Naive thymus-derived CD4-positive, alpha-beta T cell (primary cell): ENCODE measurements at places on chromosomes 1 and 21.

- peaks cover 5% of the 10 kb centered on the region for H3K4me1 ChIP-seq
- no peak overlapping the region for H3K4me3 ChIP-seq
- DNase-seq = no peak
Observed at GRCh38 chr1:116855191-116855619, 54.5 kb upstream of the PTGFRN start.

- no peak overlapping the region for H3K4me3 ChIP-seq
- H3K27ac ChIP-seq = no peak overlapping the region
- no peaks in the 10 kb centered on the region for H3K4me1 ChIP-seq
Observed at GRCh38 chr1:180365039-180365438, 135.0 kb downstream of the LHX4 start.

DNA sequence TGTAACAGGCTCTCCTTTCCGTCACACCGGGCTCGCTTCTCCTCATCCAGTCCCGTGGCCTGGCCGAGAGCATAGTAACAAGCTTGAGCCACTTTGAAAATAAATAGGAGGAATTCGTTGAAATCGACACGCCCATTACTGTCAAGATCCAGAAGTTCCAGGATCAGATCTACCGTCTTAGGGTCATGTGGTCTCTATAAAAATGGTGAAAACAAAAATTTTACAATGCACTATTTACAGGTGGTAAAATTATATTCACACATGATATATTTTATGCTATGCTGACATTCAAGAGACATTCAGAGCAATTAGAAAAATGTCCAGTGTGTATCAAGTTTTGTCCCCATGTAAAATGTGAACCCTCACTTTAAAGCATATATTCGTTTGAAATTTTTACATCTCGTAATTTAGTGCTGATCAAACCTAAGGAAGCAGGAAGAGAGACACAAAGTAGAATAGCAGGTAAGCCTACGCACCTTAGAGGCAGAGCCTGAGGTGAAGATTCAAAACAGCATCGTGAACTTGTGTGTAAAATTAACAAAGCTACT lies 2.3 kb downstream of the TCHH start:
- no peaks in the 10 kb centered on the region for H3K36me3 ChIP-seq
- peak overlapping the region; percentile 37 for H3K4me3 ChIP-seq
- peaks cover 4% of the 10 kb centered on the region for H3K27me3 ChIP-seq
- H3K4me1 ChIP-seq = peaks cover 23% of the 10 kb centered on the region

DNA sequence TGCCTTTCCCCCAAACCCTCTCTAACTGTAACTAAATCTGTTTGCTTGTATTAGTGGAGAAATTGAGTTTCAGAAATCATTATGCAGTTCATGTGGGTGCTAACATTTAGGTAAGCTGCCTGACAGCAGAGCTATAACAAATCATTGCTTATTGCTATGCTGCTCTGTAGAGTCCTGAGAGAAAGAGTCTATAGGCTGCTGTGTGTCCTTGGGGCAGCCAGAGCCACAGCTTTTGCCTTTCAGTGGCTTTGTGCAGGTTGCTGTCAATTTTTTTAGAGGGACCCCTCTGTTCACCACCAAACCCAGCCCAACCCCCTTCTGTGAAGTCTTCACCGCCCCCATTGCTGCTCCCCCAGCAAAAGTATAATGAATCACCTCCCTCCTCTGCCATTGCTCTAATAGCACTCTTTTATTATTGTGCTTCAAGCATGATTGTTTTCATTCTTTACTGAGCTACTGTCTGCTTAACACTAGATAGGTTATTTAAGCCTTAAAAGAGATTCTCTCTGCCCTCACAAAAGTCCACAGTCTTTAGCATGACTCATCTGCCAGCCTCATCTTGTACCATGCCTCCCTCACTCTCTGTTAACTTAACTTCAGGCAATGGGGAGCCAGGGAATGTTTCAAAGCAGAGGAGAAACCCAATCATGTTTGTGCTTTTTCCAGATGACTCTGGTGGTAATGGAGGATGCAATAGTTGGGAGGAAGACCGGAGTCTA lies 38.6 kb downstream of the DIRAS3 start:
- no peaks in the 10 kb centered on the region for H3K36me3 ChIP-seq
- H3K4me1 ChIP-seq = no peaks in the 10 kb centered on the region

GRCh38 chr1:213429642-213430041 lies 378.6 kb downstream of the RPS6KC1 start:
- no peaks in the 10 kb centered on the region for H3K27me3 ChIP-seq
- no peak for DNase-seq
- no peak overlapping the region for H3K27ac ChIP-seq
- no peaks in the 10 kb centered on the region for H3K4me1 ChIP-seq

- H3K36me3 ChIP-seq = no peaks in the 10 kb centered on the region
- H3K27me3 ChIP-seq = no peaks in the 10 kb centered on the region
- no peak overlapping the region for H3K27ac ChIP-seq
- DNase-seq = peak; percentile 49
- H3K4me3 ChIP-seq = no peak overlapping the region
- no peaks in the 10 kb centered on the region for H3K4me1 ChIP-seq
Observed at GRCh38 chr1:7646981-7647901, 123.9 kb upstream of the VAMP3 start.

DNA sequence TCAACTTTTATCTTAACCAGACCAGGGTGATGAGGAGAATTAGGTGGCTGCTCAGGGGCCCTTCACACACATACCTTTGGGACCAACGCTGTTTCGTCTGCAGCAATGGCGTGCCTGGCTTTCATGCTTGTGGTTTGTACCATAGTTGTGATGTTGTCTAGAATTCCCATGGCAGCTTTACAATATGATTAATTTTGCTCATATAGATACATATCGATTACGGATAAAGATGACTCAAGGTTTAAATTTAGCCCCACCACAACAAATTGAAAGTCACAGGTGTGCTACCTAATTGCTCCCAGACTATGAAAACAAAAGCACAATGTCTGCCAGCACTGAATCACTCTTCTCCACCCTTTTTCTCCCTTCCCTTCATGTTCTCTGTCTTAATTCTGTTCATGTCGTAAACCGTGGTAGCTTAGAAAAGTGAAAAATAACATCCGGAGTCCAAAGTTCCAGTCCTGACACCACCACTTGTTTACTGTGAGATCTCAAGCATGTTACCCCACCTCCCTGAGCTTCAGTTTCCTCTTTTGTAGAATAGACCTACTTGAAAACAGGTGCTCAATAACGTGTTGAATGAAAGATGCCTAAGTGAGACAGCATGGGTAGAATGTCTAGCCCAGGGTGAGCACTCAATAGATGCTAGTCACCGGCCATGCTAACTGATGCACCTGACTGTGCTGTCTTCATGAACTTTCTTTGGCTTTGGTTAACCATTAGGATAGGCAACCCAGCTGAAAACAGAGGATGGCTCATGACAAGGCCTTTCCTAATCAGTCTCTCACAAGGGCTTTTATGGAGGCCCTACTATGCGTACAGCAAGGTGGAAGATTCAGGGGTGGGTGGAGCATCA lies 22.1 kb upstream of the JUN start:
- H3K36me3 ChIP-seq = peaks cover 4% of the 10 kb centered on the region
- no peaks in the 10 kb centered on the region for H3K27me3 ChIP-seq
- H3K27ac ChIP-seq = no peak overlapping the region
- no peaks in the 10 kb centered on the region for H3K4me1 ChIP-seq
- DNase-seq = no peak

DNA sequence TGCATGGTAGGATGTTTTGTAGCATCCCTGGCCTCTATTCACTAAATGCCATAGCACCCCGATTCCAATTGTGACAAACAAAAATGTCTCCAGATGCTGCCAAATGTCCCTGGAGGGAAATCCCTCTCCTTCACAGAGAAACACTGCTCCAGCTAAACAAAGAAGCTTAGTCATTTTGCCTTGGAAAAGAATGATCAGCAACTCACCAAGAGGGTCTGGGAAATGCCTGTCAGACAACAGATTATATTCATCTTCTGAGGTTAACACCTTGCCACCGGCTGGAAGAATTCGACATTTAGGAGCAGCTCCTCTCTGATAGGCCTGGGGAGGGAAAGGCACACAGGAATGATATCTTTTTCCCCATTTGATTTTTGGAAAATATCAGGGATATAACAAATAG lies 84.4 kb downstream of the NIBAN1 start:
- no peaks in the 10 kb centered on the region for H3K27me3 ChIP-seq
- peaks cover 5% of the 10 kb centered on the region for H3K36me3 ChIP-seq
- H3K4me1 ChIP-seq = peaks cover 37% of the 10 kb centered on the region
- DNase-seq = no peak
- no peak overlapping the region for H3K4me3 ChIP-seq
- H3K27ac ChIP-seq = no peak overlapping the region

- H3K4me3 ChIP-seq = peak overlapping the region; percentile 71
- H3K27ac ChIP-seq = peak overlapping the region; percentile 81
- no peaks in the 10 kb centered on the region for H3K36me3 ChIP-seq
- H3K27me3 ChIP-seq = no peaks in the 10 kb centered on the region
Observed at GRCh38 chr21:44874497-44875315, 1.2 kb upstream of the PTTG1IP start.

DNA sequence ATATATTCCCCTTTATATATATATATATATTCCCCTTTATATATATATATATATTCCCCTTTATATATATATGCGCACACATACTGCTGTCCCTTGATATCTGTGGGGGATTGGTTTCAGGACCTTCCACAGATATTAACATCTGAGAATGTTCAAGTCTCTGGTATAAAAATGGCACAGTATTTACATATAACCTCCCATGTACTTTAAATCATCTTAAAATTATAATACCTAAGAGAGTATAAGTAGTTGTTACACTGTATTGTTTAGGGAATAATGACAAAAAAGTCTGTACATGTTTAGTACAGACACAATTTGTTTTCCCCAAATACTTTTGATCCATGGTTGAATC lies 45.8 kb downstream of the NR5A2 start:
- DNase-seq = no peak
- no peaks in the 10 kb centered on the region for H3K36me3 ChIP-seq
- H3K27ac ChIP-seq = no peak overlapping the region
- H3K4me1 ChIP-seq = no peaks in the 10 kb centered on the region
- no peak overlapping the region for H3K4me3 ChIP-seq

- no peak for DNase-seq
- H3K36me3 ChIP-seq = no peaks in the 10 kb centered on the region
- no peak overlapping the region for H3K4me3 ChIP-seq
- H3K27ac ChIP-seq = no peak overlapping the region
- no peaks in the 10 kb centered on the region for H3K4me1 ChIP-seq
Observed at GRCh38 chr1:99347041-99347684, 82.9 kb downstream of the PLPPR4 start.

- H3K27ac ChIP-seq = no peak overlapping the region
- no peaks in the 10 kb centered on the region for H3K36me3 ChIP-seq
Observed at GRCh38 chr1:61053712-61054600, 28.4 kb upstream of the NFIA start.

- no peak for DNase-seq
- no peaks in the 10 kb centered on the region for H3K27me3 ChIP-seq
- no peak overlapping the region for H3K27ac ChIP-seq
- no peaks in the 10 kb centered on the region for H3K4me1 ChIP-seq
- no peak overlapping the region for H3K4me3 ChIP-seq
Observed at GRCh38 chr1:219476116-219476515, 136.8 kb downstream of the ZC3H11B start.

- H3K4me3 ChIP-seq = no peak overlapping the region
- DNase-seq = no peak
- no peaks in the 10 kb centered on the region for H3K36me3 ChIP-seq
- H3K4me1 ChIP-seq = no peaks in the 10 kb centered on the region
- no peak overlapping the region for H3K27ac ChIP-seq
Observed at GRCh38 chr21:33984021-33984481, 68.4 kb upstream of the ATP5PO start.

DNA sequence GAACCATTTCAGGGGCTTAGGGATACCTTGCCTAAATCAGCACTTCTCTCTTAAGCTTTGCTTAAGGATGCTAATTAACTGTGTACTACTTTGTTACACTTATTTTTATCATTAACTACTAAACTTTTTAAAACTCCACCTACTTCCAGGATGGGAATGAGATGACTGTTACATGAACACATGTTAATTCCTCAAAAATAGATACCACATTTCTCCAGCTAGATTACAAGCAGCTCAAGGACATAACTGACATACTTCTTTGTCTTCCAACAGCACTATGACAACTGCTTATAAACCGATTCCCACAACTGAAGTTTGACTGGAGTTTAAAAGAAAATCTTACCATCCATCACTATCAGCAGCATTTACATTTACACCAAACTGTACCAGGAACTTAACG lies 53.7 kb downstream of the TP53BP2 start:
- no peak overlapping the region for H3K27ac ChIP-seq
- no peaks in the 10 kb centered on the region for H3K4me1 ChIP-seq

GRCh38 chr1:162444903-162445302 lies 33.0 kb upstream of the SH2D1B start:
- no peaks in the 10 kb centered on the region for H3K36me3 ChIP-seq
- H3K4me3 ChIP-seq = no peak overlapping the region
- DNase-seq = no peak
- H3K27ac ChIP-seq = no peak overlapping the region

GRCh38 chr1:114015075-114015474 lies 35.8 kb downstream of the OLFML3 start:
- no peak overlapping the region for H3K4me3 ChIP-seq
- H3K27me3 ChIP-seq = no peaks in the 10 kb centered on the region
- H3K27ac ChIP-seq = no peak overlapping the region

- H3K27me3 ChIP-seq = no peaks in the 10 kb centered on the region
- no peak overlapping the region for H3K4me3 ChIP-seq
- DNase-seq = no peak
- H3K27ac ChIP-seq = no peak overlapping the region
- no peaks in the 10 kb centered on the region for H3K4me1 ChIP-seq
Observed at GRCh38 chr1:221663321-221663720, 78.6 kb downstream of the DUSP10 start.

- peaks cover 26% of the 10 kb centered on the region for H3K4me1 ChIP-seq
- H3K27me3 ChIP-seq = no peaks in the 10 kb centered on the region
- no peak for DNase-seq
- H3K36me3 ChIP-seq = no peaks in the 10 kb centered on the region
- H3K27ac ChIP-seq = no peak overlapping the region
- H3K4me3 ChIP-seq = no peak overlapping the region
Observed at GRCh38 chr1:234840253-234840652, 230.3 kb upstream of the IRF2BP2 start.

GRCh38 chr21:31489726-31490125 lies 145.7 kb upstream of the TIAM1 start:
- H3K36me3 ChIP-seq = no peaks in the 10 kb centered on the region
- no peak overlapping the region for H3K27ac ChIP-seq
- H3K4me1 ChIP-seq = no peaks in the 10 kb centered on the region
- no peak overlapping the region for H3K4me3 ChIP-seq

DNA sequence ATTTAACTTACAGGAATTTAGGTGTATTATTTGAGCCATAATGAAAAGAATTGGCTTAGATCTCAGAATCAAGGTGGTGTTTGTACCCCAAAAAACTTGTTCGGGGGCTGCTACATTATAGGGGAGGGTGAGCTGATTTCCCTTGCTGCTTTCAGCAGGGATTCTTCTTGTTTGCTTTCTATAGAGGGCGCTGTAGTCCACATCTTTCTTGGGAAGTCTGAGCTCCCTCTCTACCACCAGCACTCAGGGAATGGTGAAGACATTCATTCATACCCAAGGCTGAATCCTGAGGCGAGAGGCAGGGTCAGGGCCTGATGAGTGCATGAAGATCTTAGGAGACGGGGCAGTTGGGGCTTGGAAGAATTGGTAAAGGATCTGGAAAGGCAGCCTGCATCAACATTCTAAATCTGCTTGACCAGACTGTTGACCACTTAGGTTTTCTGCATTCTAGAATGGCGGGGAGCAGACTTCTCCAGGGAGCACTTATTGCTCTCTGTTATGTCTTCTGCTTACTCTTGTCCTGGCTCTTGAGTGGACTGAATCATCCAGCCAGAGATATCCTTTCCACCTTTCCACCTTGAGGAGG lies 18.9 kb downstream of the SPATA46 start:
- no peaks in the 10 kb centered on the region for H3K27me3 ChIP-seq
- H3K4me1 ChIP-seq = no peaks in the 10 kb centered on the region
- no peak overlapping the region for H3K4me3 ChIP-seq
- no peak for DNase-seq
- no peaks in the 10 kb centered on the region for H3K36me3 ChIP-seq
